GOT3 (cell line): ENCODE measurements at places on chromosomes 11 and 22.

DNA sequence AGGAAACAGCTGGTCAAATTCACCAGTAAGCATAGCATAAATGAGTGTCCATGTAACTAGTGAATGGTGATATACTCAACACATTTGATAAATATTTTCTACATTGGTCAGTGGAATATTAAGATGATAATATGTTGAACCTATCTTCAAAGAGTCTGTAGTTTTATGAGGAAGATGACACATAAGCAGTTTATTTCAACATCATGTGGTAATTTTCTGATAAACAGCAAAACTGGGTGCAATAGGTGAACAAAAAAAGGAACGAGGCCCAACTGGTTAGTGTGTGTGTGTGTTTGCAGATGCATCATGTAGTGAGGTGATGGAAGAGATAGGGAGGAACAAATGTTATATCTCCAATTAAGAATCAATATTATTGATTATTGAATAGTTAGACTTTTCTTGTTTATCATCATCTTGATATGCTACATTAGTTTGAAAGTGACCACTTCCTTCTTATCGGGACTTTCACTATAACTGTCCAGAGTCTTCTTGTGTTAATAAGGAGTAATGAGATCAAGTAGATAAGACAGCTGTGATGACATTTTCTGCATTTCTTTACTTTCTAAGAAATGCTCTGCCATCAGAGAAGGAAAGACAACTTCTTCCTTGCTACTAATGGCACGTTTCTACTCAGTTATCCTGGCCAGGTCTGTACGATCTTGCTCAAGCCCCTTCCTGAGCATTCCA, 270.7 kb downstream of the ETS1 start:
- no peak for DNase-seq

- DNase-seq = no peak
Observed at GRCh38 chr22:50318356-50318697, 8.5 kb downstream of the DENND6B start.

- no peak for DNase-seq
Observed at GRCh38 chr22:19821523-19822300, 33.0 kb downstream of the GNB1L start.

- DNase-seq = no peak
Observed at GRCh38 chr22:49583886-49584505, 243.7 kb downstream of the BRD1 start.

DNA sequence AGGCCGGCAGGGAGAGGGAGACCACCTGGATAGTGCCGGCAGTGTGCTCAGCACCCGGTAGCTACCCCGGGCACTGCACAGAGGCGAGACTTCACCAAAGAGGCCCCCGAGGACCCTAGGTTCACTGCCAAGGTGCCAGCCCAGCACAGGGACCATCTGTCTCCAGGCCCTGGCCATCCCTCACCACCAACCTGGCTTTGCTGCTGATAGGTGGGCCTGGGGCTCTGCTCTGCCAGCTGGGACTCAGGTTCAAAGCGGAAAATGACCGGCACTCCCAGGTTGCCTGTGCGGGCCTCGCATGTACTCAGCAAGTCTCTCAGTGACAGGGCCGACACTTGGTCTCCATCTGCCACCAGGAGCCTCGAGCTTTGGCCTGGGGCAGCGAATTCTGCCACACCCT, 812.2 kb downstream of the BRD1 start:
- no peak for DNase-seq

GRCh38 chr22:29320546-29320945, 5.0 kb upstream of the RASL10A start:
- no peak for DNase-seq

GRCh38 chr11:78438298-78438975, 20.8 kb upstream of the GAB2 start:
- DNase-seq = no peak

- no peak for DNase-seq
Observed at GRCh38 chr22:26708256-26709009, 51.0 kb downstream of the MIAT start.

DNA sequence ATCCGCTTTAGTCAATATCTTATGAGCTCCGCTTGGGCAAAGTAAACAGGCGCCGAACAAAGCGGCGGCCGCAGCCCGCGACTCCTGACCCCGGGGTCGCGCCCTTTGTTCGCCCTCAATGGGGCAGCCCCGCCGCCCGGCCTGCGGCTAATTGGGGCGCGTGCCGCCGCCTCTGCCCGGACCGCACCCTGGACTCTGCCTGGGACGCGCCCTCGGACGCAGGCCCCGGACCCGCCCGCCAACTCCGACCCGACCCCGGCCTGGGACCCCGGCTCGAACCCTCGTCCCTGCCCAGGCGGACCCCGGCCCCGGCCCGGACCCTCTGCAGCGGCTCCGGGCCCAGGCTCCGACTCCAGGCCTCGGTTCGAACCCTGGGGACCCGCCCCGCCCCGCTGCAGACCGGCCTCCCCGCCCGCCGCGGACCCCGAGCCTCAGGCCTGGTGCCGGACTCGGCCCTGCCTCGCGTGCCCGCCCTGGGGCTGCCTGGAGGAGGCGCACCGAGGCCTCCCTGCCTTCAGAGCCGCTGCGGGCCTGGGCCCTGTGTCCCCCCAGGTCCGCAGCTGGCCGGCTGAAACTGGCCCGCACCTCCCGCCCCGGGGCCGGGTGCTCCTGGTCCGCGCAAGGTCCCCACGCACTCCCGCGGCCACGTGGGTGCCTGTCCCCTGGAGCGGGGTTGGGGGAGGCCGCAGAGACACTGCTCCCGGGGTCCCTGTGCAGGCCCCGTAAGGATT, 84.7 kb upstream of the WNT7B start:
- no peak for DNase-seq

DNA sequence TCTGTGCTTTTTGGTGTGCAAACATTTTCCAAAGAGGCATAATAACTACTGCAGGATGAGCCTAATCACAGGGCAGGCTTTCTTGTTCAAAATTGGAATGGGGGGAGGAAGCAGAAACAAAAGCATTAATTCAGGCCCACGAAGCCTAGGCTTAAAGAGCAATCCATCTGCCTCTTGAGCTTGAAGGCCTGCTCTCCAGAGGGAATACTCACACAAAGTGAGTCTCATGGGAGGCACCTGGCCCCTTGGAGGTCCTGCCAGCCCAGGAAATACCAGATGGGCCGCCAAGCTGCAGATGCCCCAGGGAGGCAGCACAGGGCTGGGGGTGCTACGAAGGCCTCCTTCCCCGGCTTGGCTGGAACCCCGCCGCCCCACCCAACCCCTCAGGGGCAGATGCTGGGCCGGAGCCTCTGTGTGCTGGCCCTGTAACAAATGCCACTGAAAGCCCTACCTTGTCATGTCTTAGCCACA, 39.3 kb upstream of the COMT start:
- no peak for DNase-seq

- DNase-seq = no peak
Observed at GRCh38 chr11:65709661-65710060, 2.4 kb upstream of the KAT5 start.

GRCh38 chr11:56045538-56045937, 18.1 kb downstream of the OR5AS1 start:
- no peak for DNase-seq

GRCh38 chr11:40027720-40028119, 1431.7 kb downstream of the LRRC4C start:
- no peak for DNase-seq

- DNase-seq = no peak
Observed at GRCh38 chr22:34150023-34150422, 229.7 kb upstream of the LARGE1 start.

DNA sequence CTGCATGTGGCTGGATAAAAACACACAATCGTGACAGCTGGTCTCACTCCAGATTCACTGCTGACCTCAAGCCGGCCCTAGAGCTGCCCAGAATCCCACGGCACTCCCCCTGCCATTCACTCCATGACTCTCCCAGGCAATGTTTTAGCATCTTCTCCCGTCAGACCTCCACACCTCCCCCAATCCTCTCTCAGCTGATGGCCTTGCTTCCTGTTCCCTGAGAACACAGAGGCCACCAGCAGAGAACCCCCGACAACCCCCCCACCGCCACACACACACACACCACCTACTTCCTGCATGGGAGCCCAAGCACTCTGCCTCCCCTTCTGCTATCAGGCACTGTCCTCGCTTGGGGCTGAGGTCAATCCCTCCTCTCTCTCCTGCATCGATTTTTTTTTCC, 9.3 kb downstream of the TNKS1BP1 start:
- no peak for DNase-seq

DNA sequence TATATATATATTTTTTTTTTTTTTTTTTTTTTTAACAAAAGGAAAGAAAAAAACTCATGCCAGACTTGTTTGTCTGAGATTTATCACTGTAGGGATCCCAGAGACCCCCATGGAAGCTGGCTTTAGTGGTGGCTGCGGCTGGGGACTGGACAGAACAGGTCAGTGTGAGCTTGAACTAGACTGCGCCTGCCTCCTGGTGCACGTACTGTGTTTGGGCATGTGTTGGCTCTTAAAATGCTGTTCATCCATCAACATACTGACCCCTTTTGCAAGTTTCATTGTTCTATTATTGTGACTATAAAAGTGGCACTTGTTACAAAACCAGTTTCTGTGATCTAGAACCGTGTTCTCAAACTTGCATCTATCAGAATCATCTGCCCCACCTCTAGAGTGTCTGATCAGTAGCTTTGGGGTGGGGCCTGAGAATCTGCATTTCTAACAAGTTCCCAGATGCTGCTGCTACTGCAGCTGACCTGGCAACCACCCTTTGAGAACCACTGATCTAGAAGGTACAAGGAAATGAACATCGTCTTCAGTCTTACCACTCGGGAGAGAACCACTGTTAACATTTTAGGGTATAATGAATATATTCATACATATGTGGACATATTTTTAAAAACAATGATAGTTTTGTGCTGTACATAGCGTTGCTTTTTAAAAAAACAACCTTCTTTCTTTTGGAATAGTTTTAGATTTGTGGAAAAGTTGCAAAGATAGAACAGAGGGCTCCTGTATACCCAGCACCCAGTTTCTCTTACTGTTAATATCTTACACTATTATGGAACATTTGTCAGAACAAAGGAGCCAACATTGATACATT, 54.0 kb downstream of the ZNRF3 start:
- DNase-seq = no peak

DNA sequence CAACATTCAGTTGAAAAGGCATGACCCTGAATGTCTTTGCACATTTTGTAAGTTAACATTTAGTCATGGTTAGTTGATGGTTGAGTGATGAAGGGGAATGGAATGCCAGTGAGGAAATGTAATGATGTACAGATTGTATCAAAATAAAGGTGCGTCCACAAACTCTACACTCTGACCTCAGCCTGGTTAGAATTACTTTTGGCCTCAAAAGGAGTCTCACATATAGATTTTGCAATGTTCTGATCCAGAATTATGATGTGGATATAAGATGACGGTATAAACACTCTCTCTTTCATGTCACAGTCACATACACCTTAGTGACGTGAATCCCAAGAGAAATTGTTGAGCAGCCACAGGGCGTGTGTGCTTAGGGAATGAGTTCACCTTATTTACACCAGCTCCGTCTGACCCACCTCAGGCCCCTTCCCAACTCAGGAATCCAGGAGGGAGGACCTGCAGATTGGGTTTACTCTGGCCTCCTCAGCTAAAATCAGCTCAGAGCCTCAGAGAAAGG, 100.1 kb downstream of the RDX start:
- DNase-seq = no peak

DNA sequence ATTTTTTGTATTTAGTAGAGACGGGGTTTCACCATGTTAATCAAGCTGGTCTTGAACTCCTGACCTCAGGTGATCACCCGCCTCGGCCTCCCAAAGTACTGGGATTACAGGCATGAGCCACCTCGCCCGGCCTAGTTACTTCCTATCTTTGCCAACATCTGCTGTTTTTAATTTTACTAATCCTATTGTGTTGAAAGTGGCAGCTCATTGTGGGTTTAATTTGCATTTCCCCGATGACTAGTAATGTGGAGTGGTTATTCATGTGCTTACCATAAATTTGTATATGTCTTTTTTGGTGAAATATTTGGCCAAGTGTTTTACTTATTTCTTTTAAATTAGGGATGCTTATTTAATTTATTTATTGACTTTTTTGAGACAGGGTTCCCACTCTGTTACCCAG, 74.2 kb upstream of the SLC25A18 start:
- no peak for DNase-seq

DNA sequence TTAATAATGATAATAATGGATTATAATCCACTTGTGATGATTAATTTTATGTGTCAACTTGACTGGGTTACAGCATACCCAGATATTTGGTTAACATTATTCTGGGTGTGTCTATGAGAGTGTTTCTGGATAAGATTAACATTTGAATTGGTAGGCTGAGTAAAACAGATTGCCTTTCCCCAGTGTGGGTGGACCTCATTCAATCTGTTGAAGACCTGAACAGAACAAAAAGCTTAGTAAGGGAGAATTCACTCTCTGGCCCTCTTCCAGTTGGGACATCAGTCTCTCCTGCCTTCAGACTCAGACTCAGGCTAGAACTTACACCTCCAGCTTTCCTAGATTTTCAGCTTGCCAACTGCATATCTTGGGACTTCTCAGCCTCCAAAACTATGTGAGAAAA, 37.3 kb upstream of the RRAS2 start:
- no peak for DNase-seq

DNA sequence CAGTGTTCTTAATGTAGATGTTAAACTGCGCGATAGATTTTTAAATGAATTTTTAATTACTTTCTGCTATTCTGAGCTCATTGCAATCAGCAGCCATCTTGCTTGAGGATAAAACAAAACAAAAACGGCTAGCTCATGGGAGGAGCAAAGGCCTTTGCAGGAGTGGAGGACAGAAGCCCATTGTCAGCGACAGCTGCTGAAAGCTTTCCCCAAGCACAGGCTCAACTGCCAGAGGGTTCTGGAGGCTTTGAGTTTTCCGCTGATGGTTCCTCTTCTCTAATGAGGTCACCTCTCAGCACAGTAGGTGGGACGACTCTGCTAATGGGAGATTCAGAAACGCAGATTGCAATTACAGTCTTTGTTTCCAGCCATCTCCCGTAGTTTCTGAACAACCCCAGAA, 167.1 kb upstream of the TTC12 start:
- no peak for DNase-seq

DNA sequence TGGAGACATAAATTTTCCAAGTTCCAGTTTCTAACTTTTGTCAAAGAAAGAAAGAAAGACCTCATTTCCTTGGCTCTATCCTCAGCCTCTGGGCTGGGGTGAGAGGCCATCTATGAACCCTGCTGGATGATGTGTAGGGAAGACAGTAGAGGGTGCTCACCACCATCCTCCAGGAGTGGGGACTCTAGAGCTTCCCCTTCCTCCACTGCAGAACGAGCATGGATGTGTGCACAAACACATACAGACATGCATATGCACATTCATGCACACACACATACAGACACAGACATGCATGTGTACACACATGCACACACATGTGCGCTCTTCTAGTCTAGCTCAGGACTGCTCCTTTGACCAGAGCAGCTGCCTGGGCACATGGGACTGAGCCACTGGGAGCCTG, 565.8 kb downstream of the BUD13 start:
- no peak for DNase-seq

- no peak for DNase-seq
Observed at GRCh38 chr11:90124371-90124770, 10.1 kb upstream of the NAALAD2 start.
